HT1080 (cell line): ENCODE measurements at places on chromosomes 7 and 10. TPM values are rescaled to one million over a fixed set of nuclear protein-coding genes. Genes with fewer than 3 reads are reported as not detected.

Gene ZNF37A
- 11.5 and 13.6 TPM in 2 replicates for total RNA-seq

Gene ZNF239
- total RNA-seq: 4.4 and 5.0 TPM in 2 replicates

Gene SFR1
- 16.3 and 17.3 TPM in 2 replicates for total RNA-seq

Gene NANOS1
- 0.39 and 0.57 TPM in 2 replicates for total RNA-seq

Gene TMEM209
- total RNA-seq: 16.6 and 18.2 TPM in 2 replicates

Gene OR2A5
- not detected in 2 replicates for total RNA-seq

Gene SUGCT
- 6.6 and 13.1 TPM in 2 replicates for total RNA-seq

Gene LRRC61
- total RNA-seq: not detected in 2 replicates

Gene SPDYE2
- total RNA-seq: not detected in 2 replicates

Gene TPK1
- 5.9 and 9.0 TPM in 2 replicates for total RNA-seq

Gene CYP26A1
- not detected in 2 replicates for total RNA-seq

Gene SPACDR
- 0.85 TPM in 1 of 2 replicates, not detected in the other for total RNA-seq

Gene SDK1
- 1.2 and 1.6 TPM in 2 replicates for total RNA-seq

Gene SLC35B4
- 28.3 and 44.3 TPM in 2 replicates for total RNA-seq

Gene FBXO24
- total RNA-seq: 0.37 TPM in 1 of 2 replicates, not detected in the other

Gene SCART1
- 0.80 and 1.3 TPM in 2 replicates for total RNA-seq

Gene MALRD1
- total RNA-seq: not detected in 2 replicates

Gene FZD1
- 6.2 and 8.5 TPM in 2 replicates for total RNA-seq

Gene PRKG1
- 3.7 and 3.9 TPM in 2 replicates for total RNA-seq

Gene KCND2
- total RNA-seq: not detected in 2 replicates
